Type B pancreatic cell (in vitro differentiated cells): ENCODE measurements at places on chromosomes 7 and 10.

DNA sequence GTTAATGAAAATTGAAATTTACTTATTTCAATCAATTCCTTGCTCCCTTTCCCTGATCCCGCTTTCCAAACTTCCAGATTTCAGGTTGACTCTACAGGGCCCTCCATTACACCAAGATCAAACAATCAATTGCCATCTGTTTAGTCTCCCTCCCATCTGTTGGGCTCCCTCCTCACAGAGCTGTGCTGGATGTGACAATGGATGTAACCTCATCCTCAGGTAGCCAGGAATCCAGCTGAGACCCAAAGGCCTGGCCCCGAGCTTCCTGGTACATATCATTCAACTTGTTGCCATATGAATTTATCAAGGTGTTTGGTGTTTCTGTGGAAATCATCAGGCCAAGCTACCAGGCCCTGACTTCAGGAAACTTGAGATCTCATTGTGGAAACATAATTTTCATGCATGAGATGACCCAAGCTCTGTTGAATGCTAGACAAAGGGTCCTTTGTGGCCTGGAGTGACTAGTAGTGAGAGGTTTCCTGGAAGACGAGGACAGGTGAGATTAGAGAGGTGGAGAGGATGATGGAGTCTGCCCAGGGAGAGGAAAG, 148.6 kb upstream of the PDE1C start:
- DNase-seq, result no peak

DNA sequence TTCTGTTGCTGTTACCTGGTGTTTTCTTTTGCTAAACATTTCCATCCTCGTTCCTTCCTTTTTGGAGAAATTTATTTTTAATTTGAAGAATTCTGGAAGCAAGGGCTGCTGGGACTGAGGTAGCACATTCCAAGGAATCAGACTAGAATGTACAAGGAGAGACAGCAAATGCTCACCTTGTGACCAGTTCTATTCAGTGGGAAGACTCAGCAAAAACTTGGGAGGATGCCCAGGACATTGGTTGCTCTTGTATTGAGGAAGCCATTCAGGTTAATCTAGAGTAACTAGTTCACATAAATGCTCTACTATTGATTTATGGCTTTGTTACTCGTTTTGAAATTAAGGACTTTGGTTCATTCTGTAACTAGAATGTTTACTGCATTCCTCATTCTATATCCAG, 11.3 kb downstream of the PLCE1 start:
- no peak for DNase-seq

DNA sequence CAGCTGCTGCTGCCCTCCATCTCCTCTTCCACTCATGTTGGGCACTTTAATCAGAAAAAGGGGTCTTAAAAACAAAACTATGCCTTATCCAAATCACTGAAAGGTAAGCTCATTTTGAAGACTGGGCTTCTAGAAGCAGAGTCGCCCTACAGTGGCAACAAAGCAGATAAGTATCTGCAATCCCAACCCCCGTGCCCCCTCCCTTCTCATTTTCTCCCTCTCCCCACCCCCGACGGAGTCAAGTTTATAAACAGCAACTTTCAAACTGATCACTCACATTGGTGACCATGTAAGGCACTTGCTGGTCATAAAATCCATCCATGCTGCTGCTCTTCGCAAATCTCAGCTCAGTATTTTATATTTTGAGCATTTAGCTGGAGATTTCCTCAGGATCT, 738 bp downstream of the ETV1 start:
- DNase-seq, result no peak

- DNase-seq, result no peak
Measured at GRCh38 chr7:112184455-112184854, 21.7 kb downstream of the DOCK4 start.
